ENCODE measurements at places on chromosomes 2 and 18. TPM values are rescaled to one million over a fixed set of nuclear protein-coding genes. Genes with fewer than 3 reads are reported as not detected.

- H3K27me3 ChIP-seq: no peaks in the 10 kb centered on the region
- peaks cover 27% of the 10 kb centered on the region for H3K36me3 ChIP-seq
- no peak for DNase-seq
- H3K4me3 ChIP-seq: no peak overlapping the region
- H3K4me1 ChIP-seq: no peaks in the 10 kb centered on the region
These were observed 102.5 kb upstream of the NOSTRIN start for GRCh38 chr2:168699844-168700417.

DNA sequence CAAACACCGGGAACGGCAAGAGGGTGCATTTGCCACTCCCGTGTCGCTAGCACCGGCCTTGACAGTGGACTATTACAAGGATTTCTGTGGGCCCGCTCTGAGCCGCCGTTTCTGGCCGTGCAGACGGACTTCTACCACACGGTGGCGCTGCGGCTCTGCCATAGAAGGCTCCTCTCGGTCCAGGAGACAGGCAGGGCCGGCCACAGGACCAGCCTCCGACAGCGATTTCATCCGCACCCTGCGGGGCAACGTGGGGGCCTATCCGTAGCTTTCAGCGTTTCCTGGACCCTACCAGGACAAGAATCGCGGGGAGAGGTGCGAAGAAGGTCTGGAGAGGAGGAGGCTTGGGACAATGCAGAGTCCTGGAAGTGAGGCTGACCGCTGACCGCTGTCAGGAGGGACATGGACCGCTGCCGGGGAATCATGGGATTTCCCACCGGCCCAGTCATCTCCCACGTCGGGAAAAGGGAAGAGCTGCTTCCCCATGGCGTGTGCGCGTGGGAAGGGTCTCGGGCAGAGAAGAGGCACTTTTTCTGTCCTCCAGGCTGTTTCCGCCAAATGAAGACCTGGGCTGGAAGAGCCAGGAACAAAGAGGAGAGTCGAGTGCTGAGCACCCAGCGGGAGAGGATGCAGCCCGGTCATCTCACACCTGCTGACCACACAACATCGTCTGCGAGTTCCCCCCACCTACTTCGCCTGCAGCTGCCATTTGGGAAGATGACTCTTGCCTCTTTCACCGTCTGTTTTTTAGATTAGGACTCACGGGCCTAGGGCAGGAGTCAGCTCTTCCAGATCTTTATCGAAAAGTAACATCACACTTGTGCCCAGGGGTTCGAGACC is 35.5 kb upstream of the HAAO start:
- DNase-seq: peak; percentile 86
- H3K27me3 ChIP-seq: no peaks in the 10 kb centered on the region
- no peak overlapping the region for H3K27ac ChIP-seq
- peaks cover 16% of the 10 kb centered on the region for H3K4me1 ChIP-seq
- H3K36me3 ChIP-seq: no peaks in the 10 kb centered on the region

DNA sequence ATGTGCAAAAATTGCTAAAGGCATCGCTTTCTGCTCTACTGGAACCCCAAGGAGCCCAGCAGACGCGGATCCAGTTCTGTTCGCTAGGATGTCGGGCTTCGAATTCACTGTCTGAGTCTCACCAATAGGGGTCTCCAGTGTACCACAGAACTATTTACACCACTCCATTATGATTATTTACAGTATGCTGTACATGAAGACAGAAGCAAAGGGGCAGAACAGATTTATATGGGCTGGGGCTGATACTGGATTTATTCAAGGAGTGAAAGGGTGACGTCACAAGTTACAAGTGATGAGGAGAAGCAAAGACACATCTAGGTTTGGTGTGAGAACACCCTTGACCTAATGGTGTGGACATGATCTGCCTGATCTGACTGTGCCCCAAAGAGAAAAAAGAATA is 185.3 kb upstream of the ATP5MC3 start:
- no peak overlapping the region for H3K4me3 ChIP-seq
- H3K27me3 ChIP-seq: peaks cover 20% of the 10 kb centered on the region
- no peak overlapping the region for H3K27ac ChIP-seq
- H3K4me1 ChIP-seq: no peaks in the 10 kb centered on the region

DNA sequence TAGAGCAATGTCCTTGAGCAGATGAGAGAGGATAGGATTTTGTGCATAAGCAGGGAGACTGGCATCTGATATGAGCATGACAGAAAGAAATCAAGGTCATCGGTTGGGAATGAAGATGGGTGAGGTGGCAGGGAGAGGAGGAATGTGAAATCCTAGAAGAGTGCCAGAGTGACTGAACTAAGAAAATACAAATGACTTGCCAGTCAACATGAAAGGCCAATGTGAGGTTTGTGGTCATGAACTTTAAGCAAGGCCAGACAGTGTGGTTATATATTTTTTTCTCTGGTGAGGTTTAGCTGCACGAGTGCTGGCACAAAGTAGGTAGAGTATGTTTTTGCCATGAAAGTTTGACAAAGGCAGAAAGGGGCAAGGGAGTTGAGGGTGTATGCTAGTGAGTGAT is 21.2 kb downstream of the QPCT start:
- H3K27me3 ChIP-seq: peaks cover 26% of the 10 kb centered on the region
- peak; percentile 27 for DNase-seq
- H3K27ac ChIP-seq: no peak overlapping the region
- no peaks in the 10 kb centered on the region for H3K36me3 ChIP-seq
- no peak overlapping the region for H3K4me3 ChIP-seq
- peaks cover 3% of the 10 kb centered on the region for H3K4me1 ChIP-seq

DNA sequence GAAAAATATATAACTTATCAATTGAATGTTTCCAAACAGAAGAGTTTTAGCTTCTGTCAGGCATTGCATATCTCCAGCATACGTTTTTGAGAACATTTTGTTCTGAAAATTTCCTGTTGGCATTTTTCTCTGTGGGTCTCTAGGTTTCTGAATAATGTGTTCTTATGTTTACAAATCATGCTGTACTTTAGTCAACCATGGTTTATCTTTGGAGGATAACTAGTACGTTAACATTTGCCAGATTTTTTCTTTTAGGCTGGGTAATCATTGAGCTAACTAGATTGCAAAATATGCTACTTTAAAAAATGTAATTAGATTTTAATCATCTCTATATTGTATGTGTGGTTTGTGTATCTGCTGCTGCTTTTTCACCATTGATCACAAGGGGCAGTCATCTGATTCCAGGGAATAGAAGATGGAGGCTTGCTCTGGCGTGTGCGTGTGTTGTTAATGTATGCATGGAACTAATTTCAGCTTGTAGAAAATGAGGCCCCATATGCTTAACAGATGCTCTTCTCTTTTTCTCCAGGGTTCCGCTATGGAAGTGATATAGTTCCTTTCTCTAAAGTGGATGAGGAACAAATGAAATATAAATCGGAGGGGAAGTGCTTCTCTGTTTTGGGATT is 21.3 kb downstream of the XRCC5 start:
- peaks cover 65% of the 10 kb centered on the region for H3K36me3 ChIP-seq
- peaks cover 75% of the 10 kb centered on the region for H3K4me1 ChIP-seq
- no peak for DNase-seq
- peak overlapping the region; percentile 59 for H3K27ac ChIP-seq

DNA sequence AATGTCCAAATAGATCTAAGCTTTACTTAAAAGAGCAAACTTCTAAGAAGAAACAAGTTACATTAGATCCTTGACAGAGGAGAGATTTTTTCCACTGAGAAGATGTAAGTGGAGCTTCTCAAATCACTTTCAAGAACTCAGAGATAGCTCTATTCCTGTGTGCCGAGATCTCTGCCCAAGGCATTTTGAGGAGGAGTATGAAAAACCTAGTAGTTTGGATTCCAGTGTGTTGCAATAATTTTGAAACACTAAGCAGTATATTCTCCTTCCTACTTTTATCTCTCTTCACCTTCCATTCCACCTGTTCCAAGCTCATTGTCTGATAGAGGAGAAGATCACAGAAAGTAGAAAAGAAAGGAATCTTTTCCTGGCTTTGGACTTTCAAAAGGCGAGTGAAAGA is 192.0 kb upstream of the TANK start:
- peaks cover 2% of the 10 kb centered on the region for H3K4me1 ChIP-seq
- H3K4me3 ChIP-seq: no peak overlapping the region
- no peaks in the 10 kb centered on the region for H3K27me3 ChIP-seq
- H3K27ac ChIP-seq: no peak overlapping the region
- H3K36me3 ChIP-seq: no peaks in the 10 kb centered on the region
- DNase-seq: no peak

- peak overlapping the region; percentile 72 for H3K4me3 ChIP-seq
- no peak for DNase-seq
- H3K27me3 ChIP-seq: no peaks in the 10 kb centered on the region
- H3K27ac ChIP-seq: peak overlapping the region; percentile 95
- H3K4me1 ChIP-seq: peaks cover 74% of the 10 kb centered on the region
These were observed 55.2 kb downstream of the UNC50 start for GRCh38 chr2:98663511-98664090.

- H3K36me3 ChIP-seq: no peaks in the 10 kb centered on the region
- no peak for DNase-seq
- H3K27ac ChIP-seq: no peak overlapping the region
These were observed 283.5 kb upstream of the HS6ST1 start for GRCh38 chr2:128602038-128602698.

GRCh38 chr2:220393711-220394110 is 766.3 kb downstream of the SLC4A3 start:
- H3K4me3 ChIP-seq: no peak overlapping the region
- H3K27me3 ChIP-seq: peaks cover 1% of the 10 kb centered on the region
- H3K27ac ChIP-seq: no peak overlapping the region
- no peaks in the 10 kb centered on the region for H3K36me3 ChIP-seq
- DNase-seq: no peak

GRCh38 chr2:133780099-133780996 is 212.1 kb upstream of the NCKAP5 start:
- no peak overlapping the region for H3K27ac ChIP-seq
- H3K27me3 ChIP-seq: peaks cover 2% of the 10 kb centered on the region
- no peaks in the 10 kb centered on the region for H3K4me1 ChIP-seq
- H3K4me3 ChIP-seq: no peak overlapping the region
- peak; percentile 48 for DNase-seq

GRCh38 chr18:3715231-3716080 is 265.5 kb downstream of the TGIF1 start:
- H3K27ac ChIP-seq: no peak overlapping the region
- DNase-seq: no peak
- no peaks in the 10 kb centered on the region for H3K36me3 ChIP-seq
- H3K4me3 ChIP-seq: peak overlapping the region; percentile 26
- H3K4me1 ChIP-seq: peaks cover 12% of the 10 kb centered on the region

GRCh38 chr2:221477714-221478484 is 94.2 kb downstream of the EPHA4 start:
- H3K27me3 ChIP-seq: no peaks in the 10 kb centered on the region
- H3K4me3 ChIP-seq: no peak overlapping the region
- DNase-seq: no peak
- no peak overlapping the region for H3K27ac ChIP-seq
- no peaks in the 10 kb centered on the region for H3K4me1 ChIP-seq

GRCh38 chr2:45643095-45643494 is 8.4 kb upstream of the PRKCE start:
- H3K4me3 ChIP-seq: peak overlapping the region; percentile 36
- peaks cover 22% of the 10 kb centered on the region for H3K27me3 ChIP-seq
- no peak overlapping the region for H3K27ac ChIP-seq
- no peaks in the 10 kb centered on the region for H3K36me3 ChIP-seq
- no peak for DNase-seq

GRCh38 chr2:165868211-165868610 is 74.2 kb upstream of the GALNT3 start:
- H3K4me1 ChIP-seq: no peaks in the 10 kb centered on the region
- DNase-seq: no peak
- H3K27me3 ChIP-seq: no peaks in the 10 kb centered on the region
- H3K27ac ChIP-seq: no peak overlapping the region
- H3K4me3 ChIP-seq: no peak overlapping the region

DNA sequence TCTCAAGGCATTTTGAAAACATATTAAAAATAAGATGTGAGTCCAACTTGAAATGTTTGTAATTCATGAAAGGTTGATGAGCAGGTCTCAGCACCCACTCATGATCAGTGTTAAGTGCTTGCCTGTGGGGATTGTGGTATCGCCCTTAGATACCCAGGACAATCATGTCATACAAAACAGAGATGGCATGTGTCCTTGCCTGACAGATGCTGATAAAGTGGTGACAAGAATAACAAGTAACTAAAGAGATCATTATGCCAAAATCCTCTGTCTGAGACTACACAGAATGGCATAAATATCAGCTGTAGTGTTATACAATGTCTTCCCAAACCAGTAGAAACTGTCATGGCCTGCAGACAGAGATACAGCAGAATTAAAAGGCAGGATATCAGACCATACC is 930.3 kb downstream of the SUCLG1 start:
- H3K27ac ChIP-seq: no peak overlapping the region
- no peak for DNase-seq
- H3K4me3 ChIP-seq: no peak overlapping the region
- H3K4me1 ChIP-seq: no peaks in the 10 kb centered on the region
- no peaks in the 10 kb centered on the region for H3K36me3 ChIP-seq
- no peaks in the 10 kb centered on the region for H3K27me3 ChIP-seq

GRCh38 chr2:31247711-31248110 is 13.8 kb downstream of the EHD3 start:
- no peaks in the 10 kb centered on the region for H3K27me3 ChIP-seq
- H3K27ac ChIP-seq: no peak overlapping the region
- no peak overlapping the region for H3K4me3 ChIP-seq

Gene TXNDC2
- total RNA-seq: not detected

Gene DYNAP
- not detected for total RNA-seq

Gene NLRC4
- not detected for total RNA-seq

Gene TUBA3E
- total RNA-seq: not detected

Gene CD28
- 165 TPM for total RNA-seq
